ENCODE measurements at places on chromosomes 4 and X.

- DNase-seq, result no peak
Measured at GRCh38 chr4:108396900-108397497, 223.4 kb upstream of the RPL34 start.

DNA sequence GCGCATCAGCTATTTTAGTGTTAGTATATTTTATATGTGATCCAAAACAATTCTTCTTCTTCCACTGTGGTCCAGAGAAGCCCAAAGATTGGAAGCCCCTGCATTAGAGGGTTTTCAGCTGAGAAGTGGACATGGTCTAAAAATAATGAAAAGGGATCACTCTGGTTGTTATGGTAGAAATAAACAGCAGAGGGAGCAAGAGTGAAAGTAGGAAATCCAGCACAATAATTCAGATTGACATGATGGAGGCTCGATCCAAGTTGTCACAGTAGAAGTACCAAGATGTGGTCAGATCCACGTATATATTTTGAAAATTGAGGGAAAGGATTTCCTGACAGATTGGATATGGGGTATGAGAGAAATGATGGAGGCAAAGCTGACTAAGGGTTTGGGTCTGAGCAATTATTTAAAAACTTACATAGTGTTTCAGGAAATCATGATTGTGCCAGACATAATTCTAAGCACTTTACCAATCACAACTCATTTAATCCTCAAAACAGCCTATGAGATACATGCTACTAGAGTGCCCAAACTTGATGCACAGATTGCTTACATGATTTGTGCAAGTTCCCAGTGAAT lies 17.0 kb upstream of the TMEM144 start:
- no peak for DNase-seq

DNA sequence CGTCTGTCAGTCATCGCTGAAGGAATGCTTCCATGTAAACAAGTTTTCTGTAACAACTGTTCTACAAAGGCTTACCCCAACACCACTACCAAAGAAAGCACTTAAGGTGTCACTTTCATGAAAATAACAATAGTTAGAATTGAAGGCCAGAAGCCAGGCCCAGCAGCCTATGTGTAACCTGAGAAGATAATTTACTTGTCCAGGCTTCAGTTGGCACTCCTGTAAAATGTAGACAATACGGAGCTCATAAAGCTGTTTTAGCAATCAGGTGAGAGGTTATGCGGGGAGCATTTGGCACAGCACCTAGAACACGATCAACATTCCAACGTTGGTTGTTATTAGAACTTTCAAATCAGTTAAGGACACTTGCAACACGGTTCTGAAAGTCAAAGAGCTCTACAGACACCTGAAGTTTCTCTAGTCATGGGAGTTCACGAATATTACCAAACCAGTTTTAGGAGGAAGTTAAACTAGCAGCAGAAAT lies 15.7 kb downstream of the ADGRA3 start:
- no peak for DNase-seq

GRCh38 chr4:39308611-39309010 lies 57.6 kb downstream of the RFC1 start:
- DNase-seq, result no peak

GRCh38 chr4:167873496-167873895 lies 218.8 kb upstream of the ANXA10 start:
- no peak for DNase-seq

DNA sequence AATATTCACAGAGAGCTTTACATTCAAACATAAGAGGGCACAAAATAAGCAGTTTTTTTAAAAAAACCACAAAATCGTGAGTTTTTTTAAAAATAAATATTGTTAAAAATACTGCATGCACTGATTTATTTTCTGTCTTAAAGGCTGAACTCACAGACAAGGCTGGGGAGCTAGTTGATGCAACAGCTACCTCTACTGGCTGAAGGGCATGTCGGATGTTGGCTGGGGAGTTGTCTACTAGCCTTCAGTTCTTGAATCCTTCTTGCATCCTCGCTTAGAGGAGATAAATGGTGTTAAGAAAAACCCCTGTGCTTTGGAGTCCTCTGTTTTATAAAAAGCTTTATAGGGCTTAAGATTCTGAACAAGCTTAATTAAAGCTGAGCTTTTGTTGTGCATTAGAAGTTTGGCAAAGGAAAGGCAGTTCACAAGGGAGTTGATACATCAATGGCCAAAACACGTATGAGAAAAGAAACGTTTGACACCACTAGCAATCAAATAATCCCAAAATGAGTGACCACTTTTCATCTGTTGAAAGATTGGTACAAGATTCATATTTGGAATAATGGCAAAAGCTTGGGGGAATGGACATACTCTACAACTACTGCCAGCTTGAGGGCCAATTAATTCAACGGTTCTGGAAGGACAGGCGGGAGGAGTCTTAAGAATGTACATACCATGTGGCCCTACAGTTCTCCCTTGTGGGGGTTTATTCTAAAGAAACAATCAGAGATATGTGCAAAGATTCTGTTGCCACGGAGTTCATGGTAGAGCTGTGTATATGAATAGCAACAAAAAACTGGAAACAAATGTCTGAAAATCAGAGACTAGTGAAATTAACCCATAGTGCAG lies 94.7 kb downstream of the SEL1L3 start:
- no peak for DNase-seq

- no peak for DNase-seq
Measured at GRCh38 chr4:41375561-41375960, 118.8 kb downstream of the UCHL1 start.

DNA sequence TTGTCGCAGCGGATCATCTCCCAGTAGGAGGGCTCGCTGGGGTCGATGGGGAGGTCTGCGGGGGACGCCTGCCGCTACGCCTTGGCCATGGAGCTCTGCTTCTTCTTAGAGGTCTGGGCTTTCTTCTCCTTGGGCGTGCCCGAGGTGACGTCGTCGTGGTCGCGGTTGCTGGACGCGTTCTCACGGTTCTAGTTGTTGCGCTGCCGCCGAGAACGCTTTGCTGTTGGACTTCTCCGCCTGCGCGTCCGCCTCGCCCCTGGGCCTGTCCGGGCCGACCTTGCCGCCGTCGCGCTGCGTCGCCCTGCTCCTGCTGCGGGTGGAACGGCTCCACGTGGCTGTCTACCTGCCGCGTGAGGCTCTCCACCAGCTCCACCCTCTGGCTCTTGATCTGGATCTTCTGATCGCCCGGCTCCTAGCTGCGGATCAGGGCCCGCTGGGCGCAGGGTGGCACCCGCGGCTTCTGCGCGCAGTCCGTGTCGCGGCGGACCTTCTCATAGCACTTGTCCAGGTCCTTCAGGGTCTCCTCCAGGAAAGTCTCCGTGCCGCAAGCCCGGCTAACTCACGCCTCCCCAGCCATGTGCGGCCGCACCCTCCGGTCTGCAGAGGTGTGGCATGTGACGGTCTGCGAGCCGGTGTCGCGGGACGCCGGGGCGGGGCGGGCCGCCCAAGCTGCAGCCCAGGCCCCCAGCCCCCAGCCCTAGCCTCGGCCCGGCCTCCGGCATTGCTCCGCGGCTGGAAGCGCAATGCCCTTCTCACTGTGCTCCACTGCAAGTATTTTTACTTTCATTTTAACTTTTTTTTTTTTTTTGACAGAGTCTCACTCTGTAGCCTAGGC lies 40.5 kb upstream of the OGT start:
- DNase-seq, result peak; percentile 17

- DNase-seq, result no peak
Measured at GRCh38 chr4:180669680-180670079, 1573.5 kb upstream of the TENM3 start.

DNA sequence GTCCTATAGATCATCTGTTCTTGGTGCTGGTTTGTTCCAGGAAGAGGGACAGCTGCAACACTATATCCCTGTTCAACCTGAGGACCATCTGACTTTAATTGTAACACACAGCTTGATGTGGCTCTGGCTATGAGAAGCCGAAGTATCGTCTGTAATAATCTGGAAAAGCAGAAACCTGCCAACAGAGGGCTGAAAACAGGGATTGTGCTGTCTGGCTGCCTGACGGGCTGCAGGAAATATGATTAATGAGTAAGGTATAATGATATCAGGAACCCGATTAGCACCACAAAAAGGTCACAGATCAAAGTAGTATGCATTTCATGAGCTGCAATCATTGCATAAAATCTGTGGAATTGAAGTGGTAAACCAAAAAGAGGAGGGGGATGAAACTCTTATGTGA lies 170.4 kb upstream of the MAB21L2 start:
- no peak for DNase-seq

DNA sequence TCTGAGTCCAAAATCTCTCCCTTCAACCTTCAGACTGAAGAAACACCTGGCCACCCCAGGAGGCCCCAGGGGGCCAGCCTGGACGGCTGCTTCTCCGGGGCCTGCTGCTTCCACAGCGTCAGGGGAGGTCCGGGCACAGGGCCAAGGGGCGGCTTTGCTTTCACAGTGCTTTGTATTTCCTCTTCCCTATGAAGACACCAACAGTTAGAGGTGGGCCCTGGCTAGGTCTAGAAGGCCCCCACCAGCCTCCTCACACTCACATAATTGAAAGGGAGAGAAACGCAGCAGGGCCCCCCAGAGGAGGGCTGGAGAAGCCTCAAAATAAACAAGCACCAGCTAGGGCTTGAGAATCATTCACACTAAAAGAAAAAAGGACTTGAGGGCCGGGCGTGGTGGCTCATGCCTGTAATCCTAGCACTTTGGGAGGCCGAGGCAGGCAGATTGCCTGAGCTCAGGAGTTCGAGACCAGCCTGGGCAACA lies 17.8 kb downstream of the SCD5 start:
- DNase-seq, result no peak

DNA sequence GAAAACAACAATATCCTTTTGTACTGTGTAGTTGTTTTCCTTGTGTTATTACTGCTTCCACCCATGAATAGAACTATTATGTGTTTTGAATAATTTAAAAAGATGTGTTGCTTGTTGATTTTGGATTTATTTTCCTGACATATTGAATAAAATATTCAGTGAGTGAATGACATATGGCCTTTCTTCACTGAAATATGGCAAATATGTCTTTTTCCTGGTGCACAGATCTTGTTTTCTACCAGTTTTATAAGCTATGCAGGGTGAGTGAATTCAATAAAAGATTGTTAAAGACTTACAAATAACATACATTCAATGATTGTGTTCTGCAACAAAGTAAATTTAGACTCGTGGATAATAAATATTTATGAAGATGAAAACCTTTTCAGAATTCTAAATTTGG lies 1216.3 kb upstream of the ADGRL3 start:
- no peak for DNase-seq

DNA sequence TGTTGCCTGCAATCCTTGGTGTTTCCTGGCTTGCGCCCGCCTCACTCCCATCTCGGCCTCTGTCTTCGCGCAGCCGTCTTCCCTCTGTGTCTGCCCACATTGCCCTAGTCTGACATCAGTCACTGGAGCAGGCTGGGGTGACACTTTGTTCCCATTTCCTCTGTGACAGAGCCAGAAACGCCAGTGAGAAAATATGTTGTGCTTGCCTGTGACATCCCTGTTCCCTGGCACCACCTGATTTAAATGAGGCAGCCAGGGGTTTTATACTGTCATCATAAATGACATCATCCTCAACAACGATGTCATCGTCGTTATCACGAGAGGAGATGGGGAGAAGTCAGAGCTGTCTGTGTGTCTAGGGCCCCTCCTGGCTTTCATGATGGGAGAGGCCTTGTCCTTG lies 29.1 kb downstream of the ZNF185 start:
- DNase-seq, result no peak

GRCh38 chr4:179585761-179586160 lies 2143.5 kb upstream of the AGA start:
- DNase-seq, result no peak

- DNase-seq, result no peak
Measured at GRCh38 chrX:4935401-4935800, 1222.0 kb upstream of the PRKX start.

GRCh38 chr4:172631832-172632231 lies 536.8 kb upstream of the GALNT7 start:
- no peak for DNase-seq

- DNase-seq, result no peak
Measured at GRCh38 chr4:80266253-80266901, at the start of gene FGF5. FGF5 (plus strand) TSS chr4:80266664; CDS start chr4:80266825, 161 bp downstream.

DNA sequence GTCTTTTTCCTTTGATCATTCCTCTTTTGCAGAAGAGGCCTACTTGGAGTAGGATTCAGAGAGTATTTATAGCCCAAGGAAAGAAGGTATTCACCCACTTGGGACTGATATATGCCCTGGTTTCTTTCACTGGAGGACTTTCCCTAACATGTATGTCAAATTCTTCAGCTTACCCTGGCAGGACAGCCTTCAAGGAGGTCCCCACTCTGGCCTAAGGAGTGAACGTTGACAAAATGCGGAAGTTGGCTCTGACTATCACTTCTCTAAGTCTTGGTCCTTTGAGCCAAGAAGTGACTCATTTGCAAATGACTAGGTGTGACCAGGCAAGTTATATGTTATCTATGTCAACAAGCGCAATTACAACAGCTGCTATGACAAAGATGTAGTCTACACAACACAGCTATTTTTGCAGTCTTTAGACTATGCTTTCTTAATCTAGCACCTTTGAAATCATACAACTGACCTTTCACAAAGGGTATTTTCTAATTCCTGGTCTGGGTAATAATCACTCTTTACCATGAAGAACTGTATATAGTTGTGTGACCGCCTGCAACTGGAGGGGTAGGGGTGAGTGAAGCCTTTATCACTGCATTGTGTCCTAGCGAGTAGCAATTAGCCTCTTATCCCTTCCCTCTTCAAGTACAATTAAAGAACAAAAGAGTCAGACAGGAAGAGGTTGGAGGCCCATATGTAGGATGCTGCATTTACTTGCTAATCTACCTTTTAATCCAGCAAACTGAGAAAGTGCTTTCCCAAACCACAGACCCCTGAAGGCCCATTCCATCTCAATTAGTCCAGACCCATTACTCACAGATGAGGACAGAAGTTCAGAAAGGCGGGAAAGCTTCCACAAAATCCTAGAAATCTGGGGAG lies 50.1 kb downstream of the RASGEF1B start:
- no peak for DNase-seq

GRCh38 chrX:154653048-154653401 lies 354 bp downstream of the CTAG2 start:
- no peak for DNase-seq

DNA sequence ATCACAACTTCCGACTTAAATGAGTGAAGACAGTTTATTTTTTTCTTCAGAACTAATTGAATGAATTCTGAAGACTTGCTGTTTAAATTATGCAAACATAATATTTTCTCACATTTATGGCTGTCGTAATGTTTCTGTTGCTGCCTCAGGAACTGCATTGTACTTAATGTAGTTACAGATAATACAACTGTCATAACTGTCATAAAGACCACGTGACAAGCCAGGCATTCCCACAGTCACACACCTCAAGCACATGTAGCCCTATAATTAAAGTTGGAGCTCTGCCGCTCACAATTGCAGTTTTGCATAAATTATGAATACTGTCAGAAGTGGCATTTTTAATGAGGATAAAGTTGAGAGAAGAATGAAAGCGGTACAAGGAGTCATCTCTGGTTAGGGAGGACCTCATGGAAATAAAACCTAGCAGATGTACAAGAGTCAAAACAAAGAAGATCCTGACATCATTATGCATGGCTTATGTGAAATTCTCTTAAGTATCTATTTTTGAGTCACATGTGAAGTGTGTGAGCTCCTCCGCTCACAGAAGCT lies 38.5 kb upstream of the GALNTL6 start:
- DNase-seq, result no peak

- DNase-seq, result no peak
Measured at GRCh38 chr4:10094841-10095240, 21.8 kb downstream of the WDR1 start.

- DNase-seq, result no peak
Measured at GRCh38 chr4:185202984-185203485, 765 bp downstream of the CFAP97 start.

- DNase-seq, result no peak
Measured at GRCh38 chrX:37441377-37441776, 92.2 kb downstream of the PRRG1 start.

Measured in activated T-helper 1 cell treated with anti-CD3 and anti-CD28 coated beads, Interleukin-2, amount 50 U/mL, for 16 hours (primary cell).